ENCODE measurements at places on chromosomes 2 and 18.

DNA sequence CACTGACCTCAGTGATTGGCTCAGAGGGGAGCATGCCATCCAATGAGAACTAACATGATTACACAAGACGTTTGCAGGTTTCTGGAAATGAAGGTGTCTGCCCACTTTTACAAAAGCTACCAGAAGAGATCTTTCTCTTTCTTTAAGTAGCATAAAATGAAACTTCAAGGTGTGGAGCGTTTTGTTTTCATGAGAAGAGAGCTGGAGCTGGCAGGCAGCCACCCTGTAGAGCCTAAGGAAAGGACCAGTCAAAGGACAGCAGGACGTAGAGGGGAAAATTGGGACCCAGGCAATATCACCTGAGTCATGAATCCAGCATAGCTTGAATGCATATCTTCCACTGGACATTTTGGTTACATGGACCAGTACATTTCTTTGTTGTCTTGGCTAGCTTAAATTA lies 331.0 kb downstream of the EPHA4 start:
- no peak for DNase-seq

DNA sequence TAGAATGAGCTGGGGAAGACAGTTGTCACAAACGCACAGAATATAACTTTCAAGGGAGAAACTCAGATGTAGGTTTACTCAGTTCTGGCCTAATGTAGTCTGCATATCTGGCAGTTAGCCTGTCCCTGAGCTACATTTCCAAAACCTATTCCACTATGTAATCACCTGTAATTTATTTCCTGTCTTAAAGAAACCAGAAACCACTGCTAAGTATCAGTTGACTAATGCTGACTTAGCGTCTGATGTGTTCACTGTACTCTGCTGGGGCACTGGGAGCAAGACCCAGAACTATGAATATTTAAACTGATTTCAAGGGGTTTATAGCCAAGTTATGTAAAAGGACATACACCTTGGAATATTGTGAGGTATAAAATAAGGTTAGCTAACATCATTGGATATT lies 1995.2 kb upstream of the PIK3C3 start:
- no peak for DNase-seq

GRCh38 chr2:62222674-62223073 lies 26.8 kb downstream of the B3GNT2 start:
- DNase-seq = no peak

DNA sequence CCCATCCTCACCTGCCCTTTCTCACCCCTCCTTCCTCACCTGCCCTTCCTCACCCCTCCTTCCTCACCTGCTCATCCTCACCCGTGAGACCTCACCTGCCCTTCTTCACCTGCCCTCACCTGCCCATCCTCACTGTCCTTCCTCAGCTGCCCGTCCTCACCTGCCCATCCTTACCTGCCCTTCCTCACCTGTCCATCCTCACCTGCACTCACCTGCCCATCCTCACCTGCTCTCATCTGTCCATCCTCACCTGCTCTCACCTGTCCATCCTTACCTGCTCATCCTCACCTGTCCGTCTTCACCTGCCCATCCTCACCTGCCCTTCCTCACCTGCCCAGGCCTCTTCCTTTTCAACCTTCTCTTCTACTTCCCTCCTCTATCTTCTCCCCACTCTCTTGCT lies 34.4 kb downstream of the KCNG2 start:
- DNase-seq = no peak

DNA sequence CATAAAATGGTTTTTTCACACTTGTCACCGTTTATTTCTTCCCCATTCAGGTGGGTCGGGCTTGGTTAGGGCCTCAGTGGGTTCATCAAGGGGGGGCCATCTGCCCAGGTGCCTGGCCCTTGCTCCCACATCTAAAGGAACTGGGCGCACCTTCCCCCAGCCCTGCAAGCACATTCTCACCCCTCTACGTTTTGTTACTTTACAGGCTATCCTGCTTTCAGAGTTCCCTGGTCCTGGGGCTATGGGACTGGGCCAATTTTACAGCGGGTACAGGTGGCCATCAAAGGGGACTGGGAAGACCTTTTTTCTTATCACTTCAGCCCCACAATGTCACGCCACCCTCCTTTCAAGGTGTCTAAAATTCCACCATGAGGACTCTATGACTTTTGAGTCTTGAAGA lies 71.8 kb upstream of the HAAO start:
- DNase-seq = no peak

- no peak for DNase-seq
These were observed 144.6 kb upstream of the CCDC195 start for GRCh38 chr2:224860786-224861185.

Data from activated CD8-positive, alpha-beta memory T cell treated with anti-CD3 and anti-CD28 coated beads for 1 hour (primary cell).